Anterior cingulate cortex (tissue), 58 donors: ENCODE measurements at places on chromosomes 16 and 17.

DNA sequence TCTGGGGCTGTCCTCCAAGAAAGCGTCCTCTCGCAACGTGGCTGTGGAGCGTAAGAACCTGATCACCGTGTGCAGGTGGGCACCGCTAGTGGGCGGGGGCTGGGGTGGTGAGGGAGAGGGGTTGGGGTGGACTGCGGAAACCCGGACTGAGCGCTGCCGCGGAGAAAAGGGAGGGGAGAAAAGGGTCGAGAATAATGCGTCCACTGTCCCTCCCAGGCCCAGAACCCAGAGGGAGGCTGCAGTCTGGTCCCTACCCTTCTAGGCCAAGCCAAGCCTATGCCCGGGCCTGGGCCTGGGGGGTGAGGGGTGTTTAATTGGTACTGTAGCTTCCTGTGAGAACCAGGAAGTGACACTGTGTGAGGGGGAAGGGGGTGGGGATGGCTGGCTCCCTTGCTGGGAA lies 464 bp downstream of the RUNDC3A start:
- no peak for DNase-seq

DNA sequence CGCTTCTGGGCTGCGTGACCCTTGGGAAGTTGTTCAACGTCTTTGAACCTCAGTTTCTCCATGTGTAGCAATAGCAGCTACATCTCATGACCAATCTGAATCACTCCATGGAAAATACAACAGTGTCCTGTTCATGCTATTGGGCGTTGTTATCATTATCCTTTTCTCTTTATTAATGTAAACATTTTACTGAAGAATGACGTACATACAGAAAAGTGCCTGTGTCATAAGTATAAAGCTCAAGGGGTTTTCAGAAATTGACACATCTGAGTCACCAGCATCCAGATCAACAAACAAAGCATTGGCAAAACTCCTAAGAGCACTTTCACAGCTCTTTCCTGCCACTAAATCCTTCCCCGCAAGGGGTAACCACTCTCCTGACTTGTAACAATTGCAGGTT lies 438.4 kb downstream of the XYLT1 start:
- no peak for DNase-seq

DNA sequence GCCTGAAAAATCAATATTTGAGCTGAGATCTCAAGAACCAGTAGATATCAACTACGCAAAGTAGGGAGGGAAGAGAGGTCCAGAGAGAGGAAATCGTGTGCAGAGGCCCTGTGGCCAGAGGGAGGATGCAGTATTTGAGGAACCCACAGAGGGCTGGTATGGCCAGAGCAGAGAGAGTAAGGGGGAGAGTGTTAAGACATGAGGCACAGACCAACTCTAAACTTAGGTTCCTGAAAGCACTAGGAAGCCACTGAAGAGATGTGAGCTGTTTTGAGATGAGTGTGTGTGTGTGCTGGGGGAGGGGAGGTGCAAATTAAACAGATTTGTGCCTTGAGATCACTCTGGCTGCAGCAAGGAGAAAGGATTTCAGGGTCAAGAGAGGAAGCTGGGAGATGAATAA lies 10.9 kb downstream of the SLC13A2 start:
- no peak for DNase-seq

DNA sequence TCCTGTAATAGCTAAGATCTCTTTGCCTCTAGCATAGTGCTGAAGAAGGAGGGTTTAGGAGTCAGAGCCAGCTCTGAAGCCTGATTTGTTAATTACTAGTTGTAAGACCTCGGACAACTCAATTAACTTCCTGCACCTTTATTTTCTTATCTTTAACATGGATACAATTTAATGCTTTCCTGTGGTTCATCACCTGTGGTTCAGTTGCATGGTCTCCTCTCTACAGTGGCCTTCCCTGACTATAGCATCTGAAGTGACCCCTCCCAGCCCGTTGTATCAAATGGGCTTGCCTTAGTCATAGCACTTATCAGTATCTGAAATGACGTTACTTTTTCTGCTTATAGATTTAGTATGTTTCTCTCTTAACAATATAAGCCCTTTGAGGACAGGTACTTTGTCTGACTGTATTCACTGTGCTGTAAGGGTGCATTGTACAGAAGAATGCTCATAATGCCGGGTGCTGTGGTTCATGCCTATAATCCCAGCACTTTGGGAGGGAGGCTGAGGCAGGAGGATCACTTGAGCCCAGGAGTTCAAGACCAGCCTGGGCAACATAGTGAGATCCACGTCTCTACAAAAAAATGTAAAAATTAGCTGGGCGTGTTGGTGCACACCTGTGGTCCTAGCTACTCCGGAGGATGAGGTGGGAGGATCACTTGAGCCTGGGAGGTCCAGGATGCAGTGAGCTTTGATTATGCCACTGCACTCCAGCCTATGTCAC lies 2.6 kb upstream of the NDE1 start:
- no peak for DNase-seq

DNA sequence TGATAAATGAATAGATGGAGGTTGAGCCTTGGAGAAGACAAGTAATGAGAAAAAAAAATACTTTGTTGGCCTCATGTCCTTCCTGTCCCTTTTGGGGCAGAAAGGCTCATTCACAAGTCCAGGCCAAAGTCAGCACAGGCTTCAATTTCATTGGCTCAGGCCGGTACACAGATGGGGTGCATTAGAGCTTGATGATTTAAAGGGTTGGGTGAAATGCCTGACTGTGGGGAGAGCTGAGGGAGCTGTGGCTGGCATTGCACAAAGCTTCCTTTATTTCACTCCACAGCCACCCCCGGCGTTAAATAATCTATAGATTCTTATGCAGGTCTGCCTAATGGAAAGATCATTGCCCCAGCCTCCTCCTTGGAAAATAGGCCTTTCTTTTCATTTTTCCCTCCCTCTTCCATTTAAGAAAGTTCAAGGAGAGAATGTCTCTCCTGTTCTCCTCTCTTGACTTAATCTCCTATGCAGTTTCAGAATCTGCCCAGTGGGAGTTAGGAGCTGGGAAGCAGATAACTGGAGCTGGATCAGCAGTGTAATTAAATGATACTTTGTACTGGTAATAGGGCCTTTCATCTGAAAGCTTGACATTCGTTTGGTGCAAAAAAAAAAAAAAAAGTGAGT lies 24.4 kb downstream of the YPEL2 start:
- DNase-seq = no peak

GRCh38 chr17:73535746-73536145 lies 108.5 kb downstream of the SDK2 start:
- no peak for DNase-seq
